H1 (cell line): ENCODE measurements at places on chromosomes 5 and 9.

DNA sequence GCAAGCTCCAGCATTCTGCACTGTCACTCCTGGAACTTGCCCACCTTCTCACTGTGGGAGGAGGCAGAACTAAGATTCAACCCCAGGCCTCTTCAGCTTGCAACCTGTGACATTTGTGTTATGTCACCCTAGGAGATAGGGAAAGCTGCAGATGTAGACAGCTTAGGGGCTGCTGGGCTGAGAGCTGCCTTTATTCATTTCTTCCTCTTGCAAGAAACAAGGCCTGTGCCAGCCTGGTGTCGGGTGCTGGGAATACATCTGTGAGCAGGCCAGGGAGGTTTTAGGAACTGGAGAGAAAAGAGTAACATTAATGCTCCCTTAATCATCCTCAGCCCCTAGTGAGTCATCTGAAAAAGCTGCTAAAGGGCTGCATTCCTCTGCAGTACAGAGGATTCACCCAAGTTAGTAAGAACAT, 101.8 kb downstream of the FGF18 start:
- no peak overlapping the region for H3K4me3 ChIP-seq
- peaks cover 21% of the 10 kb centered on the region for H3K4me1 ChIP-seq
- no peaks in the 10 kb centered on the region for H3K27me3 ChIP-seq
- no peak for DNase-seq
- peak overlapping the region; percentile 34; the same call in 1 of the 2 replicates for H3K27ac ChIP-seq

DNA sequence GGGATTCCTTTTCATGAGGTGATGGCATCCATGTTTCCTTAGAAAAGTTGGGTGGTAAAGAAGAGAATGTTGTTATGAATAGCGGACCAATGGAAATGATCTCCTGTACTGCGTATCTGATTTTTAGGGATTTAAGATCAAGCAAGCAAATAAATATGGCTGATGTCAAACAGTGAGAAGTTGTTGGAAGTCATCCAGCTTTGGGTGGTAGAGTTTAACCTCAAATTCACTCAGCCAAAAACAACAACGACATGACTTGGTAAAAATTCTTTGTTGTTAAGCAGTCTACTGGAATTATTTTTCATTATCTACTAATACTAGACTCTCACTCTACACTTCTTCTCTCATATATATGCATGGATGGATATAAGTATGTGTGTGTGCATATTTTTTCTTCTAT, 426.5 kb downstream of the CTNND2 start:
- no peaks in the 10 kb centered on the region for H3K27me3 ChIP-seq
- H3K4me1 ChIP-seq = no peaks in the 10 kb centered on the region
- no peaks in the 10 kb centered on the region for H3K36me3 ChIP-seq
- no peak for DNase-seq
- H3K27ac ChIP-seq = no peak overlapping the region

DNA sequence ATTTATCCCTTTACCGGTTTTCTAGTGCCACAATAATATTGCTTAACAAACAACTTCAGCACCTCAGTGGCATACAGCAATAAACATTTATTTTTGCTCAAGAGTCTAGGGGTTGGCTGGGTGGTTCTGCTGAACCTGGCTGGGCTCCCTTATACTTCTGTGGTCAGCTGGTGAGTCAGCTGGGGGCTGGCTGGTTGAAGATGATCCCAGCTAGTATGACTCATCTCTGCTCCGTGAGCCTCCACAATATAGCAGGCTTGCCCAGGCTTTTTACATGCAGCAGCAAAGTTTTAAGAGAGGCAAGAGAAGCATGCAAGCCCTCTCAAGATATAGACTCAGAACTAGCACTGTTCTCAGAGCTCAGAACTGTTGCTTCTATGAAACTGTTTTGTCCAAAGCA, 523.5 kb upstream of the CLINT1 start:
- H3K4me3 ChIP-seq = no peak overlapping the region
- no peaks in the 10 kb centered on the region; the same call in 1 of the 2 replicates for H3K36me3 ChIP-seq
- H3K27ac ChIP-seq = no peak overlapping the region
- H3K4me1 ChIP-seq = no peaks in the 10 kb centered on the region

DNA sequence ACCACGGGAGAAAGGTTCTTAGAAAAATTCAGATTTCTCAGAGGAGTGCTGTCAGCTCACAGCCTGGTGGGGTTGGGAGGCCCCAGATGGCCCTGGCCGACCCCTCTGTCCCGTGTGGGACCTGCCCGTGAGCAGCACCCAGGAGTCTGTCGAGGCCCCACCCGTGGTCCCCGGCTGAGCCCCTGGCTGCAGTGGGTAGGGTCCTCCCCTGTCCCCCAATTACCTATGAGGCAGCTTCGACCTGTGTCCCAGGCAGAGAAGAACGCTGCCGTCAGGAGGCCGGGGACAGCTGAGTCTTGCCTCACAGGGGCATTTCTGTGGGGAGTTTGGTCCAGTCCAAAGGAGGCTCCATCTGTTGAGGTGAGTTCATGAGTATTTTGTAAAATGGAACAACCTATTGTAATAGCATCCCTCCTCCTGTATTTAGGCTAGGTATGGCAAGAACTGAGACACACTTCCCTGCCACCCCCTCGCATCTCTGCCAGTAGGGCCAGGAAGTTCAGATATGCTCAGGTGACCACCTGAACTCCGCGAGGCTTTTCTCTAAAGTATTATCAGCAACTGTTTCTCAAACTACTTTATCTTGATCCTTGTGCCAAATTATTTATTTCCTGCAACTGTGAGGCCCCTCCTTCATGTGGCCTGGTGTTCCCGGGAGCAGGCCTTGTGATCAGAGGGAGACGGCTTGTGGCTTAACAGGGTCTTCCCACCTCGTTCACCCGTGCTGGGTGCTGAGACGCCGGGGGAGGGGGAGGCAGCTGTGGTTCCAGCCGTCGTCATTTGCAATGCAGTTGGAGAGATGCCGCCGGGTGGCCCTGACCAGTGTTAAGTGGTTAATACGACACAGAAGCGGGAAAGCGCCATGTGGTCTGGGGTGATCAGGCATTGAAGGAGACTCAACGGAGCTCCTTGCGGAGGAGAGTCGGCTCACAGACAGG, 1.7 kb downstream of the AHRR start:
- H3K27me3 ChIP-seq = peaks cover 52% of the 10 kb centered on the region
- peaks cover 1% of the 10 kb centered on the region for H3K4me1 ChIP-seq
- no peak overlapping the region for H3K27ac ChIP-seq
- no peaks in the 10 kb centered on the region for H3K36me3 ChIP-seq
- no peak overlapping the region for H3K4me3 ChIP-seq

GRCh38 chr5:179265514-179266290, 79.6 kb downstream of the ADAMTS2 start:
- H3K27ac ChIP-seq = no peak overlapping the region
- H3K4me1 ChIP-seq = no peaks in the 10 kb centered on the region
- H3K27me3 ChIP-seq = no peaks in the 10 kb centered on the region

GRCh38 chr5:180084638-180085561, 13.3 kb upstream of the RNF130 start:
- no peak overlapping the region for H3K4me3 ChIP-seq
- H3K36me3 ChIP-seq = no peaks in the 10 kb centered on the region
- H3K27ac ChIP-seq = peak overlapping the region; percentile 95; the same call in 1 of the 2 replicates
- H3K4me1 ChIP-seq = peaks cover 19% of the 10 kb centered on the region
- H3K27me3 ChIP-seq = no peaks in the 10 kb centered on the region
- DNase-seq = peak; percentile 51

DNA sequence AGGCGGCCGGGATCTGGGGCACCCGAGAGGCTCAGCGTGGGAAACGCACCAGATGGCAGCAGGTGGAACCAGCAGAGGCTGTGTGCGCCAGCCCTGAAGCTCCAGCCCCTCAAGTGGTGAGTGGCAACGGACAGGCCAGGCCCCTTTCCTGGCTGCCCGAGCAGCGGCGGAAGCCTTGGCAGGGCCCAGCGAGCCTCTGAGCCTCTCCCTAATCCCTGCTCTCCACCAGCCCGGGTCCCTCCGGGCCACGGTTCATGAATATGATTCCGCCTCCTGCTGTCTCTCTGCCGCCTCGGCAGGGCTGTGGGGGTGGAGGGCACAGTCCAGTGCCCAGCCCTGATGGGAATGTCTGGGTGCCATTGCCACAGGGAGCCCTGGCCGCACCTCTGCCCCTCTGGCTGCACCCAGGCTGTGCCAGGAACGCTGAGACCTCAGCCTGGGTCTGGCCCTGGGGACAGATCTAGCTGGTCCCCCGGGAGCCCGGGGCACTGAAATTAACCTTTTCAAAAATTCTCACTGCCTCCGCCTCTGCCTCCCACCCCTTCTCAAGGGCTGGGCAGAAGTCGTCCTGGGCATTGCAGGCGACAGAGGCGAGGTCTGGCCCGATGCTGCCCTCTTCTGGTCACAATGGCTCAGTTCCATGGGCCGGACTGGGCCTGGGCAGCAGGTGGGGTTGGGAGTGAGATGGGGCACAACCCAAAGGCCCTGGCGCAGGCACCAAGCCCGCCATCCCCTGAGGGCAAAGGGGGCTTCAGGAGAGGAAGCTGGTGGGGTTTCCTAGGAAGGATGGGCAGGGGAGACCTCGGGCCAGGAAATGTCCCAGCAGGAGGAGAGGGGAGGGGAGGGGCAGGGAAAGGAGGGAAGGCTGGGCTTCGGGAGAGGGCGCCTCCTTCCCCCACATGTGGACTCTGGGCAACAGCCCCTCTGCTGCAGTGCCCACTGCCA, 20.3 kb downstream of the CCDC187 start:
- H3K36me3 ChIP-seq = no peaks in the 10 kb centered on the region
- H3K4me1 ChIP-seq = no peaks in the 10 kb centered on the region
- H3K27ac ChIP-seq = no peak overlapping the region
- peak; percentile 93 for DNase-seq
- no peaks in the 10 kb centered on the region for H3K27me3 ChIP-seq

- no peak for DNase-seq
- no peak overlapping the region for H3K27ac ChIP-seq
- no peaks in the 10 kb centered on the region; the same call in 1 of the 2 replicates for H3K4me1 ChIP-seq
- no peaks in the 10 kb centered on the region for H3K36me3 ChIP-seq
These were observed 70.4 kb downstream of the MVB12B start for GRCh38 chr9:126397056-126397455.

GRCh38 chr9:99835142-99835541, 13.5 kb downstream of the NR4A3 start:
- H3K4me3 ChIP-seq = no peak overlapping the region
- H3K27me3 ChIP-seq = peaks cover 11% of the 10 kb centered on the region; the same call in 1 of the 2 replicates

DNA sequence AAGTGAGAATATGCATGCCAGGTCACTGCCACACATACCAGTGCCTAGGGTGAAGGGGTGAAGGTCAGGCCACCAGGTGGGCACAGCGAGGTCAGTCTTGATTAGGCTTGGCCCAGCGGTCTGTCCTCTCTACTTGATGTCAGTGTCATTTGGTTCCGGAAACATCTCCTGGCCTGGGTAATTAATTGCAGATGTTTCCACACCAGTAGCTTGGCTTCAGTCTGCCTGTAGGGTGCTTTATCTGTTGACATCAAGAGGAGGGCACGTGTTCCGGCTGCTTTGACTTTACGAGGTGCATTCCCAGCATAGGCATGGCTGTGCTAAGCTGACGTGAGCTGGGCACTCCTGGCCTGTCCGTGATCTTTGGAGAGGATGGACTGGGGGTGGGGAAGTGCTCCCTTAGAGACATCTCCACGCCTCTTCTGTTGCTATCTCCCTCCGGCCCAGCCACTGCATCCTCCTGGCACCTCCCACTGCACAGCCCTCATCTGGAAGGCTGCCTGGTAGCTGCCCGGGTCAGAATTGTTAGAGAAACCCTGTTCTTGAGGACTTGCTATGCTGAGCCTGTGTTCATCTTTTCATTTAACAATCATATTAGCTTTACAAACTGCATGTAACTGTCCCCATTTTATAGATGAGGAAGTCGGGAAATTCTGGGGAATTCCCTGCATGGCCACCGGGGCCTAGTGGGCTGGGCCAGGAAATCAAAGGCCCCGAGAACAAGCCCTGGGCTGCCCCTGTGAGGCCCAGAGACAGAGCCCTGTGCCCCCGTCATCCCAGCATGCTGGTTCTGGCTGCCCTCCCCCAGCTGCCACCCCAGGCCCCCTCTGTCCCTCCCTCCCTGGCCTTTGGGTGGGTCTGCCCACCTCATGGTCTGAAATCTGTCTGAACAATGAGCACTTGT, 29.1 kb downstream of the JADE2 start:
- H3K36me3 ChIP-seq = peaks cover 9% of the 10 kb centered on the region; the same call in 1 of the 2 replicates
- H3K4me1 ChIP-seq = peaks cover 15% of the 10 kb centered on the region; the same call in 1 of the 2 replicates
- no peak overlapping the region for H3K4me3 ChIP-seq
- H3K27me3 ChIP-seq = no peaks in the 10 kb centered on the region

DNA sequence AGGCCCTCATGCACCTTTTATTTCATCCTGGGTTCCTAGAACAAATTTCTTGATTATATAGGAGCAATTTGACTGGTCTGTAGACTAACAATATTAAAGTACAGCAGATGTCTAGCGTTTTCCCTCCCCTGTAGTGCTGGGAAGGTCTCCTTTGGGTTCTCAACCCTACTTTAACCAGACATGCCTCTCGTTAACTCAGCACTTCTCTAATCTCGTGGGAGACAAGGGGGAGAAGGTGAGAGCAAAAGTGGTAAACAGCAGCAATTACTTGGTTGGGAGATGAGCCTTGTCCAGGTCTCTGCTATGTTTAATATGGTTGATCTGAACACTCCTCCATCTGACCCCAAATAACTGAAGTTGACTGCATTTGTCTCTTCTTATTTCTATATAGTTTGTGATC, 22.0 kb downstream of the CETN3 start:
- no peaks in the 10 kb centered on the region for H3K27me3 ChIP-seq
- DNase-seq = no peak
- no peak overlapping the region for H3K4me3 ChIP-seq
- H3K36me3 ChIP-seq = no peaks in the 10 kb centered on the region

GRCh38 chr9:16521868-16522411, 348.5 kb downstream of the BNC2 start:
- H3K4me3 ChIP-seq = no peak overlapping the region
- no peaks in the 10 kb centered on the region for H3K27me3 ChIP-seq
- H3K36me3 ChIP-seq = no peaks in the 10 kb centered on the region
- H3K27ac ChIP-seq = no peak overlapping the region
- peaks cover 13% of the 10 kb centered on the region for H3K4me1 ChIP-seq

DNA sequence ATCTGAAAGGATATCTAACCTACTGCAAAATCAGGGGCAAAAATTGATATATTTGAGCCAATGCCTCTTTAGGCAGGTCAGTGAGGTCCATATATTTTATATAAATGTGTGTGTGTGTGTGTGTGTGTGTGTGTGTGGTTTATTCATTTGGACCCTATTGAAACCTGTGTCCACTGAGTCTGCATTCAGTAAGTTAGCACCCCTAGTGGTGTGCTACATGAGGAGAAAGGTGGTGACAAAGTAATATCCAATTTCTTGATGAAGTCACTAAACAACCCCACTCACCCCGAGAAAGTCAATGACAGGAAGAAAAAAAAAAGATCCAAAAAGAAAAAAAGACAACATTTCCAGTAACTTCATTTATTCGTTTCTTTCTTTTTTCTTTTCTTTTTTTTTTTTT, 4.1 kb downstream of the FBXW11 start:
- H3K4me1 ChIP-seq = peaks cover 33% of the 10 kb centered on the region
- H3K27ac ChIP-seq = no peak overlapping the region
- H3K27me3 ChIP-seq = no peaks in the 10 kb centered on the region
- DNase-seq = no peak
- H3K4me3 ChIP-seq = no peak overlapping the region

- H3K4me3 ChIP-seq = no peak overlapping the region
- H3K4me1 ChIP-seq = no peaks in the 10 kb centered on the region
- no peak for DNase-seq
- no peak overlapping the region for H3K27ac ChIP-seq
These were observed 20.2 kb upstream of the TLE4 start for GRCh38 chr9:79551586-79551985.
